ENCODE measurements at places on chromosomes 2 and 18. TPM values are rescaled to one million over a fixed set of nuclear protein-coding genes. Genes with fewer than 3 reads are reported as not detected.

DNA sequence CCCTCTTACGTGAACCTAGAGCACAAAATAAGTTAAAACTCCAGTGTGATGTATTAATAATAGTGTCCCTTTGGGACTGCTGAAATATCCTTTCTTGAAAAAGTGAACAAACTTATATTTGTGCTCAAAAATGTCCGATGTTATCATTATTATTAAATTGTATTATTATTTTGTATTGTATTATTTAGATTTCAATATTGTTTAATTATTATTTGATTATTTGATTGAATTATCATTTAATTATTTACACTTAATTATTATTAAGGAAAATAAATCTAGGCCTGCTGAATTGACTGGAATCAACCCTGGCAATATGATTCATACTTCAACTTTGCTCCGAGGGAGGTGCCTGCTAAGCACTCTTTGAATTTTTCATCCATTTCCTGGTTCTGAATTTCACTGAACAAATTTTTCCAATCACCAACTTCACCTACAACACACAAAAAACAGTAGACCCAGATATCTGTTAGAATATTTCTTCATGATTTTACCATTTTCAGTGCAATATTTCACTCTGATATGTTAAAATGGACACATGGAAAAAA lies 10.9 kb upstream of the EIF2AK2 start:
- H3K4me3 ChIP-seq: no peak overlapping the region
- H3K27ac ChIP-seq: no peak overlapping the region
- H3K36me3 ChIP-seq: no peaks in the 10 kb centered on the region
- DNase-seq: no peak
- no peaks in the 10 kb centered on the region for H3K27me3 ChIP-seq
- H3K4me1 ChIP-seq: peaks cover 2% of the 10 kb centered on the region

DNA sequence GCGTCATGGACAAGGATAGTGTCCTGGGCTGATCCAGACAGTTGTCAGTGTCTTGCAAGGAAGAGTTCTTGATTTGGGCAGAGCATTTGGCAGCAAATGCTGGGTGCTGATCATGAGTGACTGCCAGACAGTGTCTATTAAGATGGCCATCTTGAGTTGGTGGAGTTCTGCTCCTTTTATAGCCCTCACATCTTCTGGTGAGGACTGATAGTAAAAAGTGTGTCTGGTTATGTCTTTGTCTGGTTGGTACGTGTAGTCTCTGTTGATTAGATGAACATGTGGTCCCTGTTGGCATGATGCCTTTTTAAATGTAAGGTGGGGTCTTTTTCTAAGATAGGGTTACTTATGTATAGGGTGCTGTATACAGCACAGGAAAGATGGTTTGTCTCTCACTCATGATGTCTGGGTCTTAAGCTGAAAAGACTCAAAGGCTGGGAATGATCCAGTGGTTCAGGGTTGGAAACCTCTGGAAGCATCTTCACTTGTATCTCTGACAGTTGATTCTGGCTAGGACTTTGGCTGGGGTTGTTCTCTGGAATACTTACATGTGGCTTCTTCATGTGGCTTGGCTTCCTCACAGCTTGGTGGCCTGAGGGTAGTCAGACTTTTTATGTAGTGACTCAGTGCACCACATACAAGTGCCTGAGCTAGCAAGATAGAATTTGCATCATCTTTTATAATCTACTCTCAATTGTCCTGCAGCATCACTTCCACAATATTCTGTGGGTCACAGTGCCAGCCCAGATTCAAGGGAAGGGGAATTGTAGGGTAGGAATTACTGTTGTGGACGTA lies 11.8 kb downstream of the MTX2 start:
- H3K27ac ChIP-seq: no peak overlapping the region
- no peak for DNase-seq
- no peak overlapping the region for H3K4me3 ChIP-seq
- H3K27me3 ChIP-seq: no peaks in the 10 kb centered on the region
- H3K36me3 ChIP-seq: no peaks in the 10 kb centered on the region

- DNase-seq: no peak
- H3K27ac ChIP-seq: no peak overlapping the region
- H3K27me3 ChIP-seq: no peaks in the 10 kb centered on the region
- peaks cover 97% of the 10 kb centered on the region for H3K36me3 ChIP-seq
- H3K4me1 ChIP-seq: no peaks in the 10 kb centered on the region
Observed at GRCh38 chr2:239102266-239102665, 254.4 kb downstream of the TWIST2 start.

GRCh38 chr2:31312898-31313297 lies 78.9 kb downstream of the EHD3 start:
- H3K27me3 ChIP-seq: no peaks in the 10 kb centered on the region
- no peak overlapping the region for H3K27ac ChIP-seq
- no peak overlapping the region for H3K4me3 ChIP-seq
- no peak for DNase-seq

GRCh38 chr18:21295101-21295500 lies 53.1 kb downstream of the GREB1L start:
- no peak overlapping the region for H3K4me3 ChIP-seq
- H3K4me1 ChIP-seq: no peaks in the 10 kb centered on the region
- H3K36me3 ChIP-seq: no peaks in the 10 kb centered on the region
- no peak overlapping the region for H3K27ac ChIP-seq

- no peaks in the 10 kb centered on the region for H3K27me3 ChIP-seq
- H3K4me3 ChIP-seq: no peak overlapping the region
- no peak overlapping the region for H3K27ac ChIP-seq
Observed at GRCh38 chr2:42228101-42228500, 58.9 kb downstream of the EML4 start.

DNA sequence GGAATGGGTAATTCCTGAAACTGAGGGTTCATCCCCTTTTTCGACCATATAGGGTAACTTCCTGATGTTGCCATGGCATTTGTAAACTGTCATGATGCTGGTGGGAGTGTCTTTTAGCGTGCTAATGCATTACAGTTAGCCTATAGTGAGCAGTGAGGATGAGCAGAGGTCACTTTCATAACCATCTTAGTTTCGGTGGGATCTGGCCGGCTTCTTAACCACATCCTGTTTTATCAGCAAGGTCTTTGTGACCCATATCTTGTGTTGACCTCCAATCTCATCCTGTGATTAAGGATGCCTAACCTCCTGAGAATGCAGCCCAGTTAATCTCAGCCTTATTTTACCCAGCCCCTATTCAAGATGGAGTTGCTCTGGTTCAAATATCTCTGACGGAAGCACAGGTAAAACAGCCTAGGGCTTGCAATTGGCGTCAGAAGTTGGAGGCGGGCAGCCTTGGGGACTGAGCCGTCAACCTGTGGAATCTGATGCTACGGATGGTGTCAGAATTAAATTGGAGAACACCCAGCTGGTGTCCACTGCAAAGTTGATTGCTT lies 19.5 kb downstream of the RALBP1 start:
- H3K27ac ChIP-seq: no peak overlapping the region
- DNase-seq: no peak
- H3K36me3 ChIP-seq: no peaks in the 10 kb centered on the region
- H3K4me3 ChIP-seq: no peak overlapping the region
- no peaks in the 10 kb centered on the region for H3K4me1 ChIP-seq

DNA sequence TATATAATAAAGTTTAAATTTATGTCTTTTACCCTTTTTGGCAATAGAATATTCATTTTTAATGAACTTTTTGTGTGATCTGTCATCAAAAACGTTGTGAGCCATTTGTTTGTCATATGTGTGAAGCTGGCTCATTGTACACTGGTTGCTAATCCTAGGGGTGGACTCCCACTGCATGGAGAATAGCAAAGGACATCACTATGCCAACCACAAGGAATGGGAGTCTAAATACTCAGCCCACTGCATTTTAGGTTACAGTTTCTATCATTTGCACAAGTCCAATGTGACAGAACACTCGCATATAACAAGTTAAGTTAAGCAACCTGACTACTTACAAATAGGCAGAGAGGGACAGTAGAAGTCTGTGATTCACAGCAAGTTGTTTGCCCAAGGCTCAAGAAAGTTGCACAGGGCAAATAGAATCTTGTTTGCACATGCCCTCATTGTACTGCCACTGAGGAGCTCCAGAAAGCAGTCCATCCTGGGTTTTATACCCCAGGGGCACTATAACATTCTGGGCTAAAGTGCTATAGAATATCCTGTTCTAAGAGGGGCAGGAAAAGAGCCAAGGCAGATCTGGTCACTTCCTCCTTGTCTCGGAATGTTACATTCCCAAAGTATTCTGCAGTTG lies 545.9 kb upstream of the GCFC2 start:
- H3K4me1 ChIP-seq: no peaks in the 10 kb centered on the region
- H3K27me3 ChIP-seq: no peaks in the 10 kb centered on the region
- H3K4me3 ChIP-seq: no peak overlapping the region
- DNase-seq: no peak
- no peaks in the 10 kb centered on the region for H3K36me3 ChIP-seq
- no peak overlapping the region for H3K27ac ChIP-seq

DNA sequence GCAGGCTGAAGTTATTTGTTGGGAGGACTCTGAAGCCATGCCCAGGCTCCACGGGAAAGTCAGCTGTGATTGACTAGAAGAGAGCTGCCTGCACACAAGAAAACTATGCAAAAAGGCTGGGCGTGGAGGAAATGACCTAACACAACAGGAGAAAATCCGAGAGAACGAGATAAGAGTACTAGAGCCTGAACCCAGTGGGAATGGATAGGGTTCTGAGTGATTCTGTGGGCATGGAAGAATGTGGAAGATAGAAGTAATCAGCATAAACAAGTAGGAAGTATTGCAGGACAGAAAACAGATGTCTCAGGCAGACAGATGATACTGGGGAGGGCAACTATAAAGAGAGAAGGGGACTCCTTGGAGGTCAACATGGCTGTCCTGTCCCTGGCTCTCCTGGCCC lies 12.1 kb upstream of the COPS8 start:
- peak overlapping the region; percentile 57 for H3K27ac ChIP-seq
- no peak for DNase-seq
- H3K27me3 ChIP-seq: no peaks in the 10 kb centered on the region
- H3K4me1 ChIP-seq: peaks cover 35% of the 10 kb centered on the region
- no peaks in the 10 kb centered on the region for H3K36me3 ChIP-seq

DNA sequence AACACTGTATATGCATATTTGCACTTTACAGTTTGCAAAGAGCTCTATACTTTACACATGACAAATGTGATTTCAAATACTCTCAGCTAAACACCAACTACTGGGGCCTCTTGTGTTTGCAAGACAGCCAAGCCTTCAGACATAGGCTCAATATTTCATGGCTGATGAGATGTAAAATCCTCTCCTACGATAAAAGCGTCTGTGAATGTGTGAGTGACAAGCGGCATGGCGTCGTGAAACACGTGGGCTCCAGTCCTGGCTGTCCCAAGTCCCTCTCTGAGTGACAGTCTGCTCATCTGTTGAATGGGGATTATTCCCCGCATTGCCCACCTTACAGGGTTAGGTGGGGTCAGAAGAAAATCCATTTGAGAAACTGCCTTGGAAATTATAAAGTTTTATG lies 489.8 kb downstream of the RNF144A start:
- H3K27me3 ChIP-seq: no peaks in the 10 kb centered on the region
- no peak overlapping the region for H3K4me3 ChIP-seq
- no peaks in the 10 kb centered on the region for H3K4me1 ChIP-seq

GRCh38 chr2:25808006-25808383 lies 70.3 kb downstream of the ASXL2 start:
- H3K4me1 ChIP-seq: no peaks in the 10 kb centered on the region
- no peak for DNase-seq
- no peak overlapping the region for H3K4me3 ChIP-seq
- H3K27ac ChIP-seq: no peak overlapping the region

DNA sequence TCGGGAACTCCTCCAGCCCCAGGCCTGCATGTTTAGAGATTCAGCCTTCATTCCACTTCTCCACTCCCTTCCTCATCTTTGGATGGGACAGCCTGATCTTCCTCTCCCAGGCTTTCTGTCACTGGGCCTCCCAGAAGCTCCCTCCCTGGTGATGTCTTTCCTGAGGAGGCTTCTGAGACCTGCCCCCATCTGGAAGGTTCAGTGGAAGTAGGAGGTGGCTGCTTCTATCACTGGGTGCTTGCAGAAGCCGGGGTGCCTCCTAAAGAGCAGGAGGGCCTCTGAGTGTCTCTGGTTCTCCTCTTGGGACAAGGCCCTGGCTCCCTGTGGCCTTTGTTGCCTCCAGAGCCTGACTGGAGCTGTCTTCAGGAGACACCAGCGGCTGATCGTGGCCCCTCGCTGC lies 108.7 kb downstream of the CELF4 start:
- H3K27me3 ChIP-seq: no peaks in the 10 kb centered on the region
- DNase-seq: no peak

GRCh38 chr2:100742277-100743254 lies 77.4 kb upstream of the NPAS2 start:
- H3K4me3 ChIP-seq: no peak overlapping the region
- no peaks in the 10 kb centered on the region for H3K36me3 ChIP-seq
- DNase-seq: no peak
- peak overlapping the region; percentile 52 for H3K27ac ChIP-seq

DNA sequence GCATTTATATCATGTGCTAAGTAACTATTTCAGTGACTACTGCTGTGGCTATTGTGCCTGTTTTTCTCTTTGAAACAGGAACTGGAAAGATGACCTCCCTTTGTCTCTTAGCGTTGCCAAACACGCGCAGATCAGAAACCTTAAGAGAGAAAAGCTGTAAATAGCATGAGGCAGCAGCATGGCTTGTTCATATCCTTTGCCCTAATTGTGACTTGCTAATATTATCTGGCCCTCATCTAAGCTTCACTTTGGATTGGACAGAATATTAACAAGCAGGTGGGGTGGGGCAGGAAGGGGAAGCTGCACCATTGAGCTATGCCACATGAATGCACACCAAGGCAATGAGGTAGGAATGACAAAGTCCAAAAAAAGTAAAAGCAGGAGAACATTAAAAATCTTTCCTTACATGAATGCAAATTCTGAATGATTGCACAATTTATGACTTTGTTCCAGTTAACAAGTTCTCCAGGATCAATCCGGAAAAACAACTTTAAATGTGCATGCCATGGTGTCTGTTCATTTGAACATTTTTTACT lies 128.4 kb downstream of the IRS1 start:
- DNase-seq: no peak
- H3K27me3 ChIP-seq: no peaks in the 10 kb centered on the region
- no peak overlapping the region for H3K27ac ChIP-seq
- no peaks in the 10 kb centered on the region for H3K36me3 ChIP-seq

Gene CNDP1
- total RNA-seq: not detected

Gene CIB4
- not detected for total RNA-seq

Gene EFHD1
- total RNA-seq: 11.1 TPM

Gene ABCG5
- not detected for total RNA-seq

Gene SOX11
- total RNA-seq: not detected

Measured in upper lobe of left lung (tissue), 6 donors.